H4 (cell line): ENCODE measurements at places on chromosomes 12 and 14. TPM values are rescaled to one million over a fixed set of nuclear protein-coding genes. Genes with fewer than 3 reads are reported as not detected.

DNA sequence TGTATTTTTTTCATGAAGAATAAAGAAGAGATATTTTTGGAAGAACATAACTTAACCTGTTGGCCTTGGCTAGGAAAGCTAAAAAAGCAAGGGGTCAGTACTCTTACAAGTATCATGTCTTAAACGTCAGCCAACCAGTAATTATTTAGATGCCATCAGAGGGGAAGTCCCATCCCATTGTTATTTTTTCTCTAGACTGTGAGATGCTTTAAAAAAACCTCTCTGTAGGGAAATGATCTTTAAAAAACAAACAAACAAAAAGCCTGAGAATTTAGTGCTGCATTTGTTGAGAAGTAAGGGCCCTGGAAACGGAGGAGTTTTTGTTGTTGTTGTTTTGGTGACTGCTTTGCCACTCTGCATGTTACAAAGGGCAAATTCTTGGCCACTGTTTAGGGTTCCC lies 474.0 kb downstream of the ZFP36L1 start:
- DNase-seq = no peak

The VWF gene
- 0.08 and 0.23 TPM in 2 replicates for total RNA-seq

DNA sequence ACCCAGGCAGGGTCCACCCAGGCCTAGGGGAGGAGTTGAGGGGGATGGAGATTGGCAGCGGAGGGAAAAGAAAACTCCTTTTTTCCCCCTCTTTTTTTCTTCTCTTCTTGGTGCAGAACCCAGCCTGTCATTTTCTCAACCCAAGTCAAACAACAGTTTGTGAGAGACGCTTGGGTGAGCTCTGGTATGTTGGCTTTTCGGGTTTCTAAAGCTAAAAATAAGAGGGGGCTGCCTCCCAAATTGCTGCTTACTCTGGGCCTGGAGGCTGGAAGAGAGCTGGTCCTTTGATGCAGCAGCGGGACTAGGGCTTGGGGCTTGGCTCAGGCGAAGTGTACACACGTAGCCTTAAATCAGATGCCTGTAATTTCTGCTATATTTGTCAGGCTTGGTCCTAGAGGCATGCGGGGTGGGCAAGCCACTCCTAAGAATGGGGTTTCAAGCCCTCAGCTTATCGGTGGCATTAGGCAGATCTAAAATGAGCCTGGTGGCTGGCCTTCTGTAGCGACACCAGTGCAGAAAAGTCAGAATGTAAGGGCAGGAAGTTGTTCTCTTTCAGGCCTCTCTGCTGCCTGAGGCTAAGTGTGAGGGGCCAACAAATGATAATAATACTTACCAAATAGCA lies 816 bp upstream of the SLC8A3 start:
- no peak for DNase-seq

DNA sequence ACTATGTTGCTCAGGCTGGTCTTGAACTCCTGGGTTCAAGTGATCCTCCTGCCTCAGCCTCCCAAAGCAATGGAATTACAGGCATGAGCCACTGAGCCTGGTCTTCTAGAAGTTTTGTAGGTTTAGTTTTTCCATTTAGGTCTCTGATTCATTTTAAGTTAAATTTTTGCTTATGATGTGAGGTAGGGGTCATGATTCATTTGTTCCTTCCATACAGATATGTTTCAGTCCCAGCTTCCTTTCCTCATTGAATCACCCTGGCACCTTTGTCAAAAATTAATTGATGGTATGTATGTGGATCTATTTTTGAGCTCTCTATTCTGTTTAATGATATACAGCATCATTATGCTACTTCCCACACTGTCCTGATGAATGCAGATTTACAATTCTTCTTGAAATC lies 25.6 kb upstream of the CABP1 start:
- DNase-seq = no peak

GRCh38 chr14:86788224-86788623 lies 1204.8 kb downstream of the GALC start:
- no peak for DNase-seq

The SERPINA9 gene
- total RNA-seq = not detected in 2 replicates

The FLVCR2 gene
- 0.79 and 0.99 TPM in 2 replicates for total RNA-seq
